ENCODE measurements at places on chromosomes 12 and 14.

DNA sequence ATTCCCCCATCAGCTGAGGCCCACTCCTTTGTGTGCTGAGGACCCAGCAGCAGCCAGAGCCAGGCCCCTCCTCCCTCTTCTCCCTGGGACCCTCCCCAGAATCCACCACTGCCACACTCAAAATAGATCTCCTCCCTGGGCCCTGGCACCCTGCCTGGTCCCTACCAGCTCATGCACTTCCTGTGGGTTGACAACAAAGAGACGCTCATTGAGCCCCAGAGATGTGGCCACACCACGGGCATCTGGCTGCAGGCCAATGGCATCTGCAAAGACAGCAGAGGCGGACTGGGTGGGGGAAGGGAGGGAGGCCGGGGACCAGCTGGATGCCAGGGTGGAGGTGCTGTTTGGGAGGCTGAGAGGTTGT lies 16.0 kb upstream of the ENDOU start:
- DNase-seq, result peak; percentile 83

- peak; percentile 16 for DNase-seq
Observed at GRCh38 chr12:45200491-45201043, 15.3 kb upstream of the ANO6 start.

GRCh38 chr12:111056618-111057521 lies 136.5 kb upstream of the MYL2 start:
- DNase-seq, result peak; percentile 76

DNA sequence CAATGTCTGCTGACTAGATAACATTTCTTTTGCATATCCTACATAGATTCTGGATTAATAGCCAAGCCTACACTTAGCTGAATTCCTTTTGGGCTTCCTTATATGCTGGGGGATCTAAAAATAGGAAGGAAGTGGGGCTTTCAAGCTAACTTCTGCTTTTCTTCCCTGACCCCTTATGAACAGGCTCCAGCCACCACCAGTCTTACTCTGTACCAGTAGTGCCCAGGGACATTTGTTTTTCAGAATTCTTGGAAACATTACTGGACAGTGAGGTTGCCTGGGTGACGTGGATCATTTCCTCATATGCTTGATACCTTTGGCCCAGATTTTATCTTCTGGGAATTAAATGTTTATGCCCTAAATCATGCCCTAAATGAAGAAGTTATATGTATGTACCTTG lies 55.9 kb upstream of the SRRM4 start:
- no peak for DNase-seq

DNA sequence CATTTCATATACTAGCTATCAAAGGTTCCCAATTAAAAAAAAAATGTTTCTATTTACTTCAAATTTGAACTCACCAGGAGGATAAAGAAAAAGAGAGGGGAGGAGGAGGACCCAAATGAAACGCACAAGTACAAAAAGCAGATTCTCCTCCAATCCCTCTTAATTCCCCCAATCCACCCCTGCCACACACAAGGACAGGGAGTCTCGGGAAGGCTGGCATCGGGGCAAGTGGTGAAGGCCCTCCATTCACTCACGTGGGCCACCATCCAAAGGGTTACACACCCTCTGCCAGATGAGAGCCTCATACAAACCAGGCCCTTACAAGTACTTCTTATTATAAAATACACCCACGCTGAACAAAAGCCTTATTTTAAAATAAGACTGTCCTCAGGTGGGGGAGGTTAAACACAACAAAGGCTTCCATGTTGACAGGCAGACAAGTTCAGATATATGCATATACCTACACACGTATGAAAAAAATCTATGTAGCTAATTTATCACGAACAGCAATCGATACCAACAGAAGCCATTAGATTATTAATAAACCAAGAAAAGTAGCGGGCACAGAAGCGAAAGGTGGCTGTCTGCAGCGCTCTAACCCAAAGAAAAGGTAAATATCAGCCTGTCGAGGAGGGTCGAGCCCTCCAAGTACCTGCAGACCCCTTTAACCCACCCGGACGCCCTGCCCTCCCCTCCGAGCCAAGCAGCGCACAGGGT lies 1.5 kb downstream of the ATP2B1 start:
- DNase-seq, result peak; percentile 43

- DNase-seq, result no peak
Observed at GRCh38 chr12:30178916-30179315, 395.2 kb upstream of the TMTC1 start.

All from CD4-positive, alpha-beta T cell treated with Interleukin-17A for 1 hour (primary cell).